ENCODE measurements at places on chromosomes 6 and 20. TPM values are rescaled to one million over a fixed set of nuclear protein-coding genes. Genes with fewer than 3 reads are reported as not detected.

DNA sequence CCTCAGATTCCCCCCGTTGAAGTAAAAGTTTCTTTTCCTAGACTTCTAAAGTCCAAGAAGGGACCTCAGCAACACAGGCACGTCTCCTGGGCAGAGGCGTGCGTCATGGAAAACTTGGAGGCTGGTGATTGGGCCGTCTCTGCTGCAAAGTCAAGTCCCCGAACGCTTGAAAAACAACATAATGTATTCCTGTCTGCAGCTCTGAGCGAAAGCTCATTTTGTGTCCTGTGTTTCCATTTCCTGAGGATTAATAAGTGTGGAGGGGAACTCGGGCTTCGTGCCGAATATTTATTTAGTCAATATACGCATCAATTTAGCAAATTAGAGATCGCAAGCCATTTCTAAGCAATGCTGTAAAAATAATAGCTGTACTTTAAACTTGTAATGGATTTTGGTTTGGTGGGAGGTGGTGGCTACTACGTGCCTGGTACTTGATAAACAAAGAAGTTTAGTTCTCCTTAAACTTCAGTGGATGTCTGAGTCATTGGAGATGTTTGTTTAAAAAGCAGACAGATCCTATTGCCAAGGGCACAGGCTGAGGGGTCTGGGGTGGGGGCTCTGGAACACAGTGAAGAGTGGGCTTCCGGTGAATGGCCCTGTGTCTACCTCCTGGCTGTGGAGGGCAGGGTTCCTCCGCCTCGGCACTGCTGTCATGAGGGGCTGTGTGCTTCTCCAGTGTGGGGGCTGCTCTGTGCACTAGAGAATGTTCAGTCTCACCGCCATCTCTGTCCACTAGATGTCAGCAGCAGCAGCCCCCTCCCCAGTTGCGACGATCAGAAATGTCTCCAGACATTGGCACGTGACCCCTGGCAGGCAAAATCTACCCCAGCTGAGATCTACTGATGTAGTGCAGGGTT lies 21.8 kb downstream of the PCK1 start:
- no peak for DNase-seq

- DNase-seq = no peak
These were observed 36.4 kb downstream of the IPCEF1 start for GRCh38 chr6:154320181-154320580.

DNA sequence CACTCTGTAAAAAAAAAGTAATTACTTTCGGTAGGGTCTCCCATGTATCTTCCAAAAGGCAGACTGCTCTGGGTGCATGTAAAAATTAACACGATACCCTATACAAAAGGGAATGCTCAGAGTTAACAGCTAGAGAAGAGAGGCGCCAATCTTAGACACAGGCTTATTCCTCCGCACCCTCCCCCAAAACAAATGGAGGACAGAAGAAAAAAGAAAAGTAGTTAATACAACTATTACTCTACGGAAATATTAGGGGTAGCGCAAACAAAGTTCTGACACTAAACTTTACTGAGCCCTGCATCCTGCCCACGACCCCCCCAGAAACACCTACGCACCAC lies 331 bp upstream of the UFL1 start:
- DNase-seq = no peak

DNA sequence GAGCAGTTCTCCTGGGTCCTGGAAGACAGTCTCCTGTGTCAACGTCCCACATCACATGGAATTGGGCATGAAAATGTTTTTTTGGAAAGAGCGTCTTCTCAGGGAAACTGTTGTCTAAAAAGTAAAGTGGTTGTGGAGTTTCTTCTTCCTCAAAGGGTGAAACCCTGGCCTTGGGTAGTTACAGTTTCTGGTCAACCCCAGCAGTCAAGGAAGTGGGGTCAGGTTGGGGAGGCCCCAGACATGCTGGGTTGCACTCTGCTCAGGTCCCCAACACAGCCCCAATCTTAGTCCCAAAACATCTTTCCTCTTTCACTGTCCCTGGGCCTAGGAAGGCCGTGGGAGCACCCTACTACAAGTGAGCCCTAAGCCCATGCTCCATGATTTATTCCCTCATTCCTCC lies 996 bp upstream of the NFKBIE start:
- DNase-seq = no peak

GRCh38 chr6:110342759-110343158 lies 15.4 kb downstream of the METTL24 start:
- DNase-seq = no peak

Gene TAP1
- polyA plus RNA-seq = 9.4 TPM

GRCh38 chr6:20630617-20631548 lies 96.6 kb downstream of the CDKAL1 start:
- DNase-seq = no peak

- DNase-seq = no peak
These were observed 98.0 kb upstream of the NHSL1 start for GRCh38 chr6:138597336-138597735.

DNA sequence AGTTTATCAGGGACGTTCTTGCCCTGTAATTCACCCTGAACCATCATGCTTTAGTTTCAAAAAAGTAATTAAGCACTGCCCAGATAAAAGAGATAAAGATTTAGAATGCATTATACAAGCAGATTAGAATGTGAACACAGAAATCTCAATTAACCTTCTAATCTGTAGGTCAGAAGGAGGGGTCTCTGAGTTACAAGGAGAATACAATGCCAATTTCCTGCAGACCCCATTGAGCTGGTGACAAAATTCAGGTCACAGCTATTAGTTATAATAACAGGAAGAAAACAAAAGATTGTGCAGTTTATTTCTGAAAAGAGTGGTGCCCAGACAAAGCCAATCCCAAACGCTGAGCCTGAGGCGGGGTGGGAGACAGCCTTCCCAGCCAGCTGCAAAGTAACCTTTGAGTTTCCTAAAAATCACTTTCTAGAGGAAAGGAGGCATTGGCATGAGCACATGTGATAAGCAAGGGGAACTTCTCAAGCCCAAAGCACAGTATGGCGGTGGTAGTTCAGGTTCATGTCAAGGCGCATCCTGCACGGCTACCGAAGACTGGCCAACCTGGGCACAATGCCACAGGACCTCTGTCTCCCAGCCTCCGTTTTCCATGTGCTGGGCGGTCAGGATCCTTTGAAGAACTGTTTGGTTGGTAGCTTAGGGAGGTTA lies 192.5 kb downstream of the TTLL2 start:
- DNase-seq = no peak

Gene SERPINB1
- 21.6 TPM for polyA plus RNA-seq

GRCh38 chr20:49270177-49270576 lies 7.7 kb downstream of the ZNFX1 start:
- no peak for DNase-seq

Gene TMEM14B
- polyA plus RNA-seq = 75.1 TPM

Gene KCNG1
- polyA plus RNA-seq = 8.7 TPM

GRCh38 chr20:33400812-33401183 lies 521 bp downstream of the CDK5RAP1 start:
- DNase-seq = no peak

DNA sequence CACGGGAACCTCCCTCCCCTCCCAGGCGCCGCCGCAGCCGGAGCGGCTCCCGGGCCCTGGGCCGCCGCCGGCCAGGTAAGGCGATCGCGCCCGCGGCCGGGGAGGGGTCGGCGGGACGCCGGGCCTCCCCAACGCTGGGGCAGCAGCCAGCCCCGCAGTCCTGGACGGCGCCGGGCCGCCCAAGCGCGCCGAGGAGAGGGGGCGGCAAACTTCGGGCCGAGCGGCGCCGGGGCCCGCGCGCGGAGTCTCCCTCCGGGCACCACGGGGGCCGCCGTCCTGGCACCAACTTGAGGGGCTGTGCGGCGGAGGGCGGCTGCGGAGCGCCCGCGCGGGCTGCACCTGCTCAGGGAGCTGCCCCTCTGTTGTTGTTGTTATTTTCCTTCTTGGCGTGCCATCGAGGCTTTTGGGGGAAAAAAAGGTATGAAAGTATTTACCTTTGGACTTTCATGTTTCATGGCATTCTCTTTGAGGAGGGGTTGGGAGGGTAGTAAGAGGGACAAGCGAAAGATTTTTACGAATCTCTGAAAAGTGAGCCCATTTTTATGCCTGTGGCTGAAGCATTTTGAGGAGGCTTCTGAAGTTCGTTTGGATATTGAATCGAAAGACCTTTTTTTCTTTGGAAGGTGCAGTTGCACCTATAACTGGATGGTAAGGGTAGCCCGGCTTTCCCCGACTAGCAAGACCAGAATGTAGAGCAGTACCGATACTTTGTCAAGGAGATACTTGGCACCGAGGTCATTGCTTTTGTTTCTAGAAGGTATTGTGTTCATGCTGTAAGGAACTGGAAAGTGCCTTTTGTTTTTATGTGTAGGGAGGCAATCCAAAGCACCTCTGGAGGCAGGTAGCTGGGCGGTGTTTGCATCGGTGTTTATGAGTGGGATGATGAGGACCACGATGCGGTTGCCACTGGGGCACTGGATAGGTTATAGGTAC lies at the start of gene RNF182:
RNF182 (plus strand) TSS at position 4 of the 933 bp plus-strand sequence. CDS start 52,168 bp downstream, outside the sequence.
- DNase-seq = no peak

- no peak for DNase-seq
These were observed 147.2 kb upstream of the HMGCLL1 start for GRCh38 chr6:55726144-55726543.

DNA sequence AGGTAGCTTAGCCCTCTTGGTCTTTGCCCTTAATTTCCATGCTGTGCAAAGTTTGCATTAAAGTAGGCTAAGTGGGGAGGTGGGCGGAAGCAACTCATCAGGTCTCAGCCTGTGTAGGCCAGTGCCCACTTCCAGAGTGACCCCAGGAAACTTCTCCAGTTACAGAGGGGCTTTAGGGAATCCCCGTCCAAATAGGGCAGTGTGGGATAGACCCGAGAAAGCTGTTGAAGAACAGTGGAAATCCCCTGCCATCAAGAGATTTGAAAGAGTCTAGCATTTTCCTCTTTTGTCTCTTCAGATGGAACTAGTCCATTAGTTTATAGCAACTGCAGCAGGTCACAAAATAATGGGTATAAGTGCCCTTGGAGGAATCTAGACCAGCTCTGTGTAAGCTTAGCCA lies 20.2 kb downstream of the SF3B5 start:
- no peak for DNase-seq

GRCh38 chr6:167112421-167112820 lies 10.5 kb upstream of the CCR6 start:
- no peak for DNase-seq

Gene RAET1L
- polyA plus RNA-seq = not detected

Gene GPX5
- not detected for polyA plus RNA-seq

DNA sequence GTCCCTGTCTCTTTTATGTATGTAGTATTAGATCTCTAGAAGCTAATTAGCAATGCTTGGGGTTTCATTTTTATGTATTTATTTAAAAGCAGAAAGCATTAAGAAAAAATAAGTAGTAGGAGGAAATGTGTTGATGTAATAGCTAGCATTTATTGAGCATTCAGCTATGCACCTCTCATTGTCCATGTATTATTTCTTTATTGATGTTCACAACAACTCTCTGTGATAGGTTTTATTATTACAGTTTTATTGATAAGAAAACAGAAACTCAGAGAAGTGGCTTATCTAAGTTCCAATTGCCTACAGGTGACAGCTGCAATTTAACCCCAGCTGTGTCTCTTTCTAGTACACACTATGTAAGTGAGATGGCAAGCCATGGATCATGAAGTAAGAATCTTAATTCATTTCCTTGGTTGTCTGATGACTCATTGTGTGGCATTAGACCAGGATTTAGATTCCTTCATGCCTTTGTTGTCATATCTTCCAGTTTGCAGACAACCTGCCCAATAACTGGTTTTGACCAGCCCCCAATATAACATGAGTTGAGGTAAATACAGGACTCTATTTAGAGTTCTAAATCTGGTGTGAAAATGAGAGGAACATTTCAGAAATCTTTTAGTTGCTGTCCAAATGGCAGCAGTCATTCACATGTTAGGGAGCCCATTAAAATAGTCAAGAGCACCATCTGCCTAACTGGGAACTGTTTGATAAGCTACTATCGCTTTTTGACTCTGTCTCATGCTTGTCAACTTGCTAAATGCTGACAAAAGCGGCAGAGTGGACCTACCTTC lies 170.8 kb upstream of the PHACTR1 start:
- no peak for DNase-seq

DNA sequence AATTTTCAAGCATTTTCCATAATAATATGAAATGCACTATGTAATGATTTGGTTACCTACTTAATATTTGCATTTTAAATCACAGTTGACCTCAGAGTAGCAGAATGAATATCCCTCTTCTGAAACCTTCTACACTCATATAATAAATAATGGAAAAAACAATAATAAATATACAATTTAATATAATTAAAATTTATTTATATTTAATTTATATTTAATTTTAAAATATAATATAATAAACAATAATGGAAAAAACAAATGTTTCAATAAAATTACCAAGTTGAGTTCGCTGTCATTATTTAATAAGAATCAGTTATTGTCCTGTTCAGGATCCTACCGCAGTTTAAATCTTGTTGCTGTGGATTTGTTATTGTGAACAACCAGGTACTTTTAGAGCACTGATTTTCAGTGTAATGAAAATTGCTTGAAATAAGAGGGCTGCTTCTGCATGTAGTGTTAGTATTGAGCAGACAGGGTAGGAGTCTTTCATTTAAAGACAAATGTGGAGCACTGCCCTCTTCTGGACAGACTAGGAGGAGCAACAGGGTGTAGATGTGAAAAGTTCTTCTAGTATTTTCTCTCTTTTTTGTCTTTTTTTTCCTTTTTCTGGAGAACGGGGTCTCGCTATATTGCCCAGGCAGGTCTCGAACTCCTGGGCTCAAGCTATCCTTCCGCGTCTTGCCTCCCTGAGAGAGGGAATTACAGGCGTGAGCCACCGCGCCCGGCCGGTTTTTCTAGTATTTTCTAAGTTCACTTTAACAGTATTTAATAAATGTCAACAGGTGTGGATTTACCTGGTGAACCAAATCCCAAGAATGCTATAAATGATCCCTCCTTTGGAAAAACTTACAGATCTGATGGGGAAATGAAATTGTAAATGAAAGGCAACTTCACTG lies 13.6 kb downstream of the TRAPPC3L start:
- no peak for DNase-seq

GRCh38 chr6:33583591-33584155 lies 3.6 kb upstream of the BAK1 start:
- DNase-seq = no peak

- no peak for DNase-seq
These were observed 3.9 kb upstream of the MICB start for GRCh38 chr6:31493875-31494694.

GRCh38 chr6:148271711-148272439 lies 70.8 kb upstream of the SASH1 start:
- no peak for DNase-seq

DNA sequence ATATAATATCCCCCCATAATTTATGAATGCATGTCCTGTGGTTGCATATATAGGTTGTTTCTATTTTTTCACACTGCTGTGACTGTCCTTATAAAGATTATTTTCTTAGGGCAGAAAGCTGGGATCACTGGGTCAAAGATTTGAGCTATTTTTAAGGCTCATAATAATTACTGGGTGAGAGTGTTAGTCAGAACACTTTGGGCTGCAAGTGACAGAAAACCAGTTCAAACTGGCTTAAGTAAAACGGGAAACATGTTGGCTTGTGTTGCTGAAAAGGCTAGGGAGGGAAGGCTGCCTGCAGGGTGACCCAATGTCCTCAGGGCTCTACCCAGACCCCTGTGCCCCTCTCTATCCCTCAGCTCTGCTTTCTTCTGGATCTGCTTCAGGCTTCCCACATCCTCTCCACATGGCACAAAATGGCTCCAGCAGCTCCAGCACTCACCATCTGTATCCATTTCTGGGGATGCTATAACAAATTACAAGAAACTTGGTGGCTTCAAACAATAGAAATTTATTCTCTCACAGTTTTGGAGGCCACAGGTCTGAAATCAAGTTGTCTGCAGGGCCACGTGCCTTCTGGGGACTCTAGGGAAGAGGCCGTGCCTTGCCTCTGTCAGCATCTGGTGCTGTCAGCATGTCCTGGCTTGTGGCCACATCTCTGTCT lies 33.1 kb upstream of the MLN start:
- DNase-seq = no peak

All from left renal pelvis (tissue), 4 donors.